NCI-H345 (cell line): ENCODE measurements at places on chromosomes 2 and 18.

DNA sequence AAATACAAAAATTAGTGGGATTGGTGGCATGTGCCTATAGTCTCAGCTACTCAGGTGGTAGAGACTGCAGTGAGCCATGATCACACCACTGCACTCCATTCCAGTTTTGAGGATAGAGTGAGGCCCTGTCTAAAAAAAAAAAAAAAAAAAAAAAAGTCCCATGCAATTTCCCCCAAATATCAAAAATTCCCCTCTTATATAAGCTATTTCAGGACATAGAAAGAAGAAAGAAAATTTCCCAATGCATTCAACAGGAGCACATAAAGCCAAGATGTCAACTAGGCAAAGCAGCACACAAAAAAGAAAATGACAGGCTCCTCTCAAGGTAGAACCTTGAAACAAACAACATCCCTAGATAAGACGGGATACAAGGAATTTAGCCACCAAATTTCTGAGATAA lies 213.3 kb downstream of the TCF4 start:
- no peak for DNase-seq

DNA sequence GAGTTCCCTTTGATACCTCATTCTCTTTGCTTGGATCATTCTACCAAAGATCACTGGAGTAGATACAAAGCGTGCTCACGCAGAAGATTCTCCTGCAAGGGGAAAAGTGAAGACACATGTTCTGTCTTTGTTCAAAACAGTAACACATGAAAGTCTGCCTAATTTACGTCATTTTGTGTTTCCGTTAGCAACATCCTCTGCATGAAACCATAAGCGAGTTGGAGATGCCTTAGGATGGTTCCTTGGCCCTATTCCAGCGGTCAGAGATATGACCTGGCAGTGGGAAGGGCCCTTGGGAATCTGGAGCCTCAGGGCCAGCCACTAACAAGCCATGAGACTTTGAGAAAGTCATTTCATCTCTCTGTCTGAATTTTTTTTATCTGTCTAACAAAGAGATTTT lies 180.9 kb upstream of the TWIST2 start:
- no peak for DNase-seq

- no peak for DNase-seq
Measured at GRCh38 chr2:159557437-159558034, 58.8 kb downstream of the BAZ2B start.

GRCh38 chr2:135785032-135785431 lies 43.4 kb downstream of the UBXN4 start:
- DNase-seq = no peak

GRCh38 chr18:63552581-63552980 lies 10.4 kb downstream of the SERPINB12 start:
- no peak for DNase-seq

GRCh38 chr2:128642316-128642715 lies 323.6 kb upstream of the HS6ST1 start:
- no peak for DNase-seq

- no peak for DNase-seq
Measured at GRCh38 chr2:170019060-170019805, 158.7 kb upstream of the MYO3B start.

GRCh38 chr18:50143294-50143693 lies 51.7 kb downstream of the MYO5B start:
- no peak for DNase-seq

GRCh38 chr18:35716169-35716831 lies 134.8 kb downstream of the GALNT1 start:
- no peak for DNase-seq

GRCh38 chr18:79962835-79963657 lies 1.4 kb upstream of the HSBP1L1 start:
- no peak for DNase-seq

- DNase-seq = peak; percentile 43
Measured at GRCh38 chr2:219010162-219010756, 17.0 kb upstream of the CRYBA2 start.

DNA sequence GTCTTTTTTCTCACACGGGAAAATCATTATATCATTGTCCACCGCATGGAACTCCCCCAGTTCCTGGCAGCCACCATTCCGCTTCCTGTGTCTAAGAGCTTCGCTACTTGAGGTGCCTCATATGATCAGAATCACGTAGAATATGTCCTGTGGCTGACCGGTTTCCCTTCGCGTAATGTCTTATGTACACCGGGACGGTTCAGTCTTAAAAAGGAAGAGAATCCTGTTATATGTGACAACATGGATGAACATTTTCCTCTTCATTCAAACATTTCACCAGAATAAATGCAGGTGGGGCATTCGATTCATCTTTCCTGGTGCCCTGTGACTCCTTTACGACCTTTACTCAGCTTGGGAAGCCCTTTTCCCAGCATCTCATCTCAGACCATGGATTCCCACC lies 131.7 kb upstream of the TWIST2 start:
- DNase-seq = no peak

GRCh38 chr2:236376566-236377244 lies 112.5 kb upstream of the ASB18 start:
- DNase-seq = peak; percentile 71

GRCh38 chr2:127705391-127706065 lies 4.2 kb downstream of the SFT2D3 start:
- no peak for DNase-seq

GRCh38 chr2:39139511-39140237 lies 18.8 kb upstream of the SOS1 start:
- no peak for DNase-seq

GRCh38 chr2:70241340-70241739 lies 7.1 kb downstream of the TIA1 start:
- no peak for DNase-seq

- DNase-seq = no peak
Measured at GRCh38 chr2:42957109-42957860, 164.9 kb upstream of the HAAO start.

DNA sequence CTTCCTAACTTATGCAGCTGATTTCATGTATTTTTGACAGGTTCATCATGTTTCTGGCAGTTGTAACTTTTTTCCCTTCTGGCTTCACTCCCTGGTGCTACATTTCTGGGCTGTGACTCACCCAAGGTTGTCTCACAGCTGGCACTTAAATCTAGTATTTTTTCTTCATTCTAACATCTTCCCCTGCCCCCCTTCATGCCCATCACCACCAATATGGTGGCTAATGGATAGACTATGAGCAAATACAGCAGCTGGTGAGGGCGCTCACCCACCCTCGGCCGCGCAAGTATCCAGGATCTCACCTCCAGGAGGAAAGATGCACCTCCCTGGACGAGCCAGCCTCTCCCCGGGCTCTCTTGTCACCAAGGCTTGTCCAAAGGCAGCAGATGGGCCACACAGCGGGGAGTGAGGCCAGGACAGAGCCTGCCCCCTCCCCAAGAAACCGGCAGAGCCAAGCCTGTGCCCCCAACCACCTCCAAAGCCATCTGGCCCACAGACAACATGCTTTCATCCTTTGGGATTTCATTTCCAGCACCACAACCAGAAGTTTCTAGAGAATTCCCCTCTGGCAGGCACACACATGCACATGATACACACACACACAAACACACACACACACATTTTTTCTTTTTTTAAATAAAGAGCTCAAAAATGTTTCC lies 39.1 kb downstream of the ATOH8 start:
- no peak for DNase-seq

GRCh38 chr18:51164761-51165281 lies 32.7 kb downstream of the MEX3C start:
- no peak for DNase-seq

GRCh38 chr2:118774458-118775133 lies 72.9 kb downstream of the EN1 start:
- peak; percentile 9 for DNase-seq

GRCh38 chr2:54538537-54538936 lies 82.4 kb downstream of the SPTBN1 start:
- no peak for DNase-seq

DNA sequence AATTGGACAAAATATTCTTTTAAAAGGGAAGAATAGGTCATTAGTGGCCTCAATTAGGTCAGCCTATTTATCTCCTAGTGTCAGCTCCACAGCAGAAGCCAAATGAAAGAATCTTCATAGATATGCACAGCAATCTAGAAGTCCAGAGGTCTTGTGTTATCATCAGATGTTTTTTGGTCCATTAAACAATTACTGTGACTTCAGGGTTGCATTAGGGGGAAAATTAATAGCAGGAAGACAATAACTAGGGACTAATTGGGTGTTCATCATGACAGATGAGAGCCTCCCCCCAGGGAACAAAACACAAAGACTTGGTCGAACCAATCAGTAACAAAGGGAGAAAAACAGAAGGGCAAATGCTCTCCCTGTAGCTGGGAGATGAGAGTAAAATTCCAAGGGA lies 264.7 kb downstream of the PTH2R start:
- DNase-seq = no peak

DNA sequence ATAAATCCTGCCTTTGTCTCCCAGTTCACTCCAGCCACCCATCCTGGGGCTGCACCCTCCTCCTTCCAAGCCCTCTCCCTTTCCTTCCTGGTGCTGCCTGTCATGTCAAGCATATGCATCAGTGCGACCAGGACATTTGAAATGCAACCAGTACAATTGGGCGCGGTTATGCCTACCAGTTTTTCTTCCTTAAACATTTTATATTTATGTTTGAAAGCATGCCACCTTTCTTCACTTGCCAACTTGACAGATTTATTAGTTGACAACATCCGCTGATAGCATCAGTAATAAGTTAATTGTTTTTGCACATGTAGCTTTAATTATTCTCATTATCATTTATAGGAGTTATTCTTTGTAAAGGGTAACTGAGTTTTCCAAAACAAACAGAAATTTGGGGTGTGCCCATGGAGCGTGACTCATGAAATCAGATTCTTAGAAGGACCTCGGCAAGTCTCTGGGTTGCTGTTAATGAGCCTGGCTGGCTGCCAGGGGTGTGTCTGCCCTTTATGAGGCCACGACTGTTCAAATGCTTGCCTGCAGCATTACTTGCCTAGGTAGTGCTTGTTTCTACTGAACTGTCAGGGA lies 32.8 kb upstream of the IL1B start:
- peak; percentile 76 for DNase-seq

GRCh38 chr2:232611559-232612218 lies 21.7 kb upstream of the EFHD1 start:
- peak; percentile 37 for DNase-seq

GRCh38 chr2:24247592-24247991 lies 72.7 kb downstream of the FAM228A start:
- DNase-seq = no peak
